ENCODE measurements at places on chromosomes 1 and 21.

DNA sequence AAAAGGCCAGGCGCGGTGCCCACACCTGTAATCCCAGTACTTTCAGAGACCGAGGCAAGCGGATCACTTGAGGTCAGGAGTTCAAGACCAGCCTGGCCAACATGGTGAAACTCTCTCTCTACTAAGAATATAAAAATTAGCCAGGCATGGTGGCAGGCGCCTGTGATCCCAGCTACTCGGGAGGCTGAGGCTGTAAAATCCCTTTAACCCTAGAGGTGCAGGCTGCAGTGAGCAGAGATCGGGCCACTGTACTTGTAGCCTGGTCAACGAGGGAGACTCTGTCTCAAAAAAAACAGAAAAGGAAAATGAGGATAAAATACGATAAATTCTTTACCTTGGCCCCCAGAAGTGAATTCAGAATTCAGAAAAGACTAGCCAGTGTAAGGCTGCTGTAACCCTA lies 1.6 kb downstream of the TMEM50B start:
- DNase-seq = no peak

DNA sequence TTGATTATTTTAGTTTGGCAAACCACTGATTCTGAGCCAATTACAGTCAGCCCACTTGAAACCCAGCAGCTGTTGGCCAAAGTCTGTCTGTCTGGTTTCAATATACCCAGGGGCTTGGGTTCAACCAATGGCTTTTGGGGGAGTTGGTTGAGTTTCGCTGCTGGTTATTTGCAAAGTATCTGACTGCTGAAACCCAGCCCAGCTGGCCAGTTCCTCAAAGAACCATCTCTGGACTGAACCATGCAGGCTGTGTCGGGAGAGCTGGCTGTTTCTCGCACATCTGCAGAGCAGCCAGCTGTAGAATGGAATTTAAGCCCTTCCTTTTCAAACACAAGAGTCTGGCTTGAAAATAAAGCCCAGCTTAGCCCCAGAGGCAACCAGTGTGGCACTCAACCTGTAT lies 66.0 kb upstream of the PAX7 start:
- DNase-seq = no peak

GRCh38 chr1:238961790-238962189 lies 424.6 kb upstream of the CHRM3 start:
- DNase-seq = no peak

DNA sequence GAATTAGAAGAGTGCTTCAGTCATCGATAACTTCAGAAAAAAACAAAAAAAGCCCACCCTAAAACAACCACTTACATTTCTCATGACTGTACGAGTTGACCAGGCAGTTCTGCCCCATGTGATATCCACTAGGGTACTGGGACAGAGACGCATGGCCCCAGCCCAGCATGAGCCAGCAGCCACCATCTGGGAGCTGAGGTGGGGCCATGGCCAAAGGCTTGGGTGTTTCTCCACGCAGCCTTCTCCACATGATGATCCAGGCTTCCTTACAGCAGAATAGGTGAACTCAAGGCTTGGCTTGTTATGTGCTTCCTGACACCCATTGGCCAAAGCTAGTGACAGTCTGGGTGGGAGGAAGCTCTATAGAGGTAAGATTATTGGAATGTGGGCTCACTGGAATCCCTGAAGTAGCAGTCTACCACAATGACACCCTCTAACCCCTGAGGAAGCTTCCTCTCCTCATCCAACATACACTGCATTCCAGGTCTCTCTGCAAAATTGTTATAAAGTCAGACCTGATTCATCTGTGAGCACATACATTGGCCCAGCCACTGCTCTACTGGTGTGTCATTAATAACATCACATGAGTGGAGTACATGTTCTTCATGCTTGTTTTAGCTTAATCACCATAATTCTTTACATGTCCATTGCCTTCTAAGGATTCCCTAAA lies 66.3 kb upstream of the NTPCR start:
- no peak for DNase-seq

GRCh38 chr1:27519331-27520258 lies 29.6 kb upstream of the WASF2 start:
- DNase-seq = no peak

GRCh38 chr21:31659536-31660258 lies at the start of gene SOD1:
Gene SOD1, plus strand, starts transcription at chr21:31659693. Its CDS starts 77 bp downstream, at chr21:31659770.
- DNase-seq = peak; percentile 86

- no peak for DNase-seq
These were observed 24.6 kb downstream of the MIXL1 start for GRCh38 chr1:226248091-226248490.

- DNase-seq = peak; percentile 3
These were observed 29.4 kb downstream of the FRRS1 start for GRCh38 chr1:99737016-99737415.

DNA sequence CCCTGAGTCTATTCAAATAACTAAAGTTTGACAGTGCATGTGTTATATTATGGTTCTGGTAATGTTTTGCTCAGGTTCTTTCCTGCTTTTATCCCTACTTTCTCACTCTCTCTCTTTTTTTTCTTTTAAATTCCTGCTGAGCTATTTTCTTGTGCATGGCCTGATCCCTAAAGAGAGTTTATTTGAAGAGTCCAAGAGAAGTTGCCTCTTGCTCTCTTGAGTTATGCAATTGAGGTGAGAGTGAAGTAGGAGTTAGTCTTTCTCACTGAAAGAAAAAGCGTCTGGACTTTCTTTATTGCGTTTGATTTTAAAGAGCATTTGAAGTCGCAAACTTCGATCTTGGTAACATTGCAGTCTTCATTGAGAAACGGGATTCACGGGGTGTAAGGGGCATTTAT lies 136.2 kb upstream of the RAVER2 start:
- no peak for DNase-seq

DNA sequence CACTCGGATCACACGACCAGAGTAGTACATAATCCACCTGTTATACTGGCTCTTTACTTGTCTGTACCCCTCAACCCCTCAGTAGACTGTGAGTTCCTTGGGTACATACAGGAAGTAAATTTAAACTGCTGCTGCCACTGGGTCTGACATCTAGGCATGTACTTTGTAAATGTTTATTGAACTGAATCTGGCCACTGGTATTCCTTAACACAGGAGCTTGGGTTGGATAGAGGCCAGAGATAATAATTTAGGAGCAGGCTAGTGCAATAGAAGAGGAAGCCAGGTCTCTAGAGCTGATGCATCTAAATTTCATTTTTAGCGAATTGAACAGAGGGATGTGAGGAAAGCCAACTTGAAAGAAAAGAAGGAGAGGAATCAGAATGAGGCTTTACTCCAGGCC lies 12.4 kb downstream of the TTC4 start:
- no peak for DNase-seq

DNA sequence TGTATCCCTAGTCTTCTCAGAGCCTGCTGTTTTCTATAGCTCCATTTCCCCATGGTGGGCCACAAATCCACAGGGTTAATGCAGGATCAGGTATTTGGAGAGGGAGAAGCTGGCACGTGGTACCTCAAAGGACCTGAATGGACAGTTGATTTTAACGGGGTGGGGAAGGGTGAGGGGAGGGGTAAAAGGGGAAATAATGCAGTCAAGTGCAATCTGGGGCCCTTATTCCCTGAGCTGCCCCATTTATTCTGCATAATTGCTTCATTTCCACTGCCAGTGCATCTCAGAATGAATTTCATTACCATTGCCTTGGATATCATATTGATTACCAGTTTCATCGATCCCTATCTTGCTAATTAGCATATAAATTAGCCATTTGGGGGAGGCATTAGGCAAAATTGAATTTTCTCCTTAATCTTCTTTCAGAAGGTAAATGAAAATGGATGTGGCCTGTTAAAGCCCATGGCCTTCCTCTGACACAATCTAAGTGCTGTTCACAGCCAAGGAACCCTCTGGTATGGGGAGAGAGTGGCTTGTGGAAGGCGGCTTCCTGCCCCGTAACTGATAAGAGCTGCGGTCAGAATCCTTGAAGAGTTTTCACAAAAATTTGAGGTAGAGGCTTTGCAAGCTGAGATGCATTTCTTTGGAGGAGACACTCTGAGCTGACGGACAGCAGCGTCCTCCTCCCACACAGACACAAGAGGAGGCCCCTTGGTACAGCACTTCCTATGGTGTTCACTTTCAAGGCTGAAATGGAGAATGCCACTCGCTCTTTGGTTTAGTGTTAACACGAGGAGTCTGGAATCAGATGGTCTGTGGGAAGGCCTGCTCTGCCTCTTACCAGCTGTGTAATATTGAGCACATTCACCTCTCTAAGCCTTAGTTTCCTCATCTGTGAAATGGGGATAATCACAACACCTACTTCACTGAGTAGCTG lies 34.4 kb downstream of the PHC2 start:
- DNase-seq = no peak

GRCh38 chr1:185480545-185480944 lies 163.5 kb upstream of the IVNS1ABP start:
- no peak for DNase-seq

DNA sequence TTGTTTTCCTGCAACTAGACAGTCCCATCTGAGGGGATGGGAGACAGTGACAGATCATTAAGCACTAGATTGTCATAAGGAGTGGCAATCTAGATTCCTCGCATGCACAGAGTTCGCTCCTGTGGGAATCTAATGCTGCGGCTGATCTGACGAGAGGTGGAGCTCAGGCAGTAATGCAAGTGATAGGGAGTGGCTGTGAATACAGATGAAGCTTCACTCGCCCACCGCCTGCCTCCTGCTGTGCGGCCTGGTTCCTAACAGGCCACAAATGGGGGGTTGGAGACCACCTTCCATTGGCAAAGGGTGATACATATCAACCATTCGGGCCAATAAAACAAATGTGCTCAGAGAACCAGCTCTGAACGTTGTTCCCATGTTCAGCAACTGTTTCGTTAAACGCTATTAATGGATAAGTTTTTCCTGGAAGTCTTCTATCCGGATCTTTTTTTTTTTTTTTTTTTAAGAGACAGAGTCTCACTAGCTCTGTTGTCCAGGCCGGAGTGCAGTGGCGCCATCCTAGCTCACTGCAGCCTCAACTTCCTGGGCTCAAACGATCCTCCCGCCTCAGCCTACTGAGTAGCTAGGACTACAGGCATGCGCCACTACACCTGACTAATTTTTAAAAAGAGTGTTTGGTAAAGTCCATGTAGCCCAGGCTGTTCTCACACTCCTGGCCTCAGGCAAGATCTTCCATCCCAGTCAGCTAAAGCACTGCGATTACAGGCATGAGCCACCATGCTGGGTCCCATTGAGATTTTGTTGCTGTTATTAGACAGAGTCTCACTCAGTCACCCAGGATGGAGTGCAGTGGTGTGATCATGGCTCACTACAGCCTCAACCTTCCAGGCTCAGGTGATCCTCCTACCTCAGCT lies 8.7 kb upstream of the RSRP1 start:
- no peak for DNase-seq

DNA sequence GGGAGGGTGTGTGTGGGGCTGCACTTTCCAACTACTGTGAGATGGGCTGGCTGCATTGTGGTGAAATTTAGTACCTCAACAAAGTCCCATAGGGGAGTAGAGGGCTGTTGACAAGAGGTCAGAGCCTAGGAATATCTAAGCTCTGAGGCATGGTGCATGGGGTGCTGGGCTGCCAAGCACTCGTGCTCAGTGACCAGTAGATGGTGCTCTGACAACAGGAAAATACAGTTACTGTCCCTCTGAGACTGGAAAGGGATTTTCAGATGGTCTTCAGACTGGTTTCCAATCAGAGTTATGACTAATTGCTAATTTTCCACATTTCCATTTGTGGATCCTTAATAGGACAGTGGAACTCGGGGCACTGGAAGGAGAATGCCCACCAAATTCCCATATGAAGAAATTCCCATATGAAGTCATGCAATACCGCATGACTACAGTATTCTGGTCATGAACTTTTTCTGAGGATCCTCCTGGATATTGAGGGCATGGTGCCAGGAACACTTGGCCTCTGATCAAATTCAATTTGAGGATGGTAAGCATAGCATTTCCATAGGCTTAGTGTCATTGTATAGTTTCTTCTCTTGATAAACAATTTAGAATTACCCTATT lies 4.1 kb upstream of the CACNA1E start:
- DNase-seq = peak; percentile 80

DNA sequence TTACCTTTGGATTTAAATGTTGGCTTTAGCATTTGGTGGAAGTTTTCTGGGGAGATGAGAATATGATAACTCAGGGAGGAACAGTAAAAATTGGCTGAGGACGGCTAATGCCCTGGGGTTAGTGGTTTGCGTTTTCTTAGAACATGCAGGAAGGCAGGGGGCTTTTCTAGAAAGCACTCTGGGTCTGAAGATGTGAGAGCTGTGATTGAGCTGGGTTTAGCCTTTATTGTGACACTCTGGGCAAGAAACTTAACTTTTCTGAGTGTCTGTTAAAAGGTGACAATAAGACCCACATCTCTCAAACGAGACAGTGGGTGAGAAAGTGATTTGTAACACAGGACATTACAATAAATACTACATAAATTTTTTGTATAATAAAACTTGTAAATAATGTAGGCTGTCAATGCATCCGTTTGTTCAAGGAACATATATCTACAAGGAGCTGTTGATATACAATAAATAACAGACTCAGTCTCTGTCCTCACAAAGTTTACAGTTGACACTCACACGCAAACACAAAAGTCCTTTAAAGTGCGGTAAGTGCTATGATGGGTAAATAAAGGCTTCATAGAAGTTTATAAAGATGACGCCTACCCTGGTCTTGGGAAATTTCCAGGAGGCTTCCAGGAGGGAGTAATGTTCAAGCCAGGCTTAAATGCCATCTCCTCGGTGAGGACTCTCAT lies 49.5 kb upstream of the MRPS6 start:
- DNase-seq = no peak

GRCh38 chr1:68470388-68470970 lies 20.7 kb upstream of the RPE65 start:
- DNase-seq = no peak

- DNase-seq = no peak
These were observed 127.3 kb downstream of the TBX19 start for GRCh38 chr1:168407832-168408538.

DNA sequence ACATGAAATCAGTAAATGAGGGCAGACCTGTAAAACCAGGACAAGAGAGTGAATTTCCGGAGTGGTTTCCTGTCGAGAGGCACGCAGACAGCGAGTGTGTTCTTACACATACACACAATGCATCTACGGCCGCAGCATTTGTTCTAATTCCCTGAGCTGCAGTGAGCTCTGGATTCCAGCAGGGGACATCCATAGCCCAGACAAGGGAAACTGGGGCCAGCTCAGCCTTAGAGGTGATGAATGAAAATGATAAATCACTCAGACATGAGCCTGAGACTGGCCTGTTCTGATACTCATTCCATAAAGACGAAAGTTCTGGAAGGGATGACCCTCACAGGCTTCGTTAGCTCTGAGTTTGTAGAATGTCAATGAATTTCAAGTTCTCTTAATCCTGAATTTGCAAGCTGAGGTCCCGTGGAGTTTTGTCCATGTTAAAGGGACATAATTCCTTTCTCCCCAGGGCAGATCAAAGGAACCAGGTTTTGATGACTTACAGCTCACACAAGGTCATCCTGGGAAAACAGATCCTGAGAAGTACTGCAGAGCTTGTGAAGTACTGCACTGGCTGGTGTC lies 207.9 kb upstream of the C1orf87 start:
- peak; percentile 38 for DNase-seq

- DNase-seq = no peak
These were observed 21.7 kb upstream of the KCND3 start for GRCh38 chr1:112011202-112011601.

- no peak for DNase-seq
These were observed 15.9 kb downstream of the KAZN start for GRCh38 chr1:14614341-14614740.

GRCh38 chr1:41535276-41535675 lies 50.8 kb upstream of the EDN2 start:
- no peak for DNase-seq
